ENCODE measurements at places on chromosomes 1 and 21.

DNA sequence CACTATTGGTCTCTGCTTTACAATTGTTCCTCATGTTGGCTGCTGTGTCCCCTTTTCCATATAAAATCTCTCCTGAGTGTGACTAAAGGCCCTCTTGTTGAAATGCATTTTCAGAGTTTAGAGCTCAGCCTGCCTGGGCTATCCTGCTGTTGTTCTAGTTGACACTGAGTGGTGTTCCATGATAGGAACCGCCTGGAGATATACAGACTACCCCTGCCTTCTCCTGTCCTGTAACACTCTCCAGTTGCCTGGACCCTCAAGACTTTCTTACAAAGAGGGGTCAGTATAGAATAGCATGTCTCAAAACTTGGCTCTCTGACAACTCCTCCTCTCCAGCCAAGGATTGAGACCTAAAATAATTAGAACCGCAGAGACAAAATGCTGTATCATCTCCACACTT, 152.0 kb upstream of the POU3F1 start:
- DNase-seq = no peak

- DNase-seq = no peak
Measured at GRCh38 chr1:44631333-44631646, 43.0 kb downstream of the TMEM53 start.

- DNase-seq = no peak
Measured at GRCh38 chr1:64470665-64471217, 812 bp downstream of the CACHD1 start.

DNA sequence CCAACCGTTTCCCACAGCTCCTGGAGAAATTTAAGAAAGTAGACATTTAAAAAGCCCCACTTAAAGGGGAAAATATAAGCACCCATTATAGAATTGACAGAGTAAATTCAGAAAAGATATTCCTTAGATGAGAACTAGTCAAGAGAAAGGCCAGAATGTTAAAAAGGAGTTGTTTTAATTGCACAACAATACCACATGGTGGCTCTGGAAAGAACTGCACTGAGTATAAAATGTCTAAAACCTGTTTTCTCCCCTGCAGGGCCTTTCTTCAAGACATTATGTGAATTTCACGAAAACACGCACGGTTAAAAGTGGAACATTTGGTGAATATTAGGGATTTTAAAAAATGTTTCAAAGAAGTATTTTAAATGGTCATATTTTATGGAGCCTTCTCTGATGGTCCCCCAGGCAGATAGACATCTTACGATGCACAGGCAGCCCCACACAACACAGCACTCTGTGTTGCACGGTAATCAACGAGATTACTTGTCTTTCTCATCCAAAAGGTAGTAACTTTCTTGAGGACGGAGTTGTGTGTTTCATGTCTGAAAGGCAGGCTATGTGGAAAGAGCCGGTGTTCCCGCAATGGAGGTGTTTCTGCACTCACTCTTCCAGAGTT, 101.9 kb downstream of the PRRX1 start:
- DNase-seq = no peak

DNA sequence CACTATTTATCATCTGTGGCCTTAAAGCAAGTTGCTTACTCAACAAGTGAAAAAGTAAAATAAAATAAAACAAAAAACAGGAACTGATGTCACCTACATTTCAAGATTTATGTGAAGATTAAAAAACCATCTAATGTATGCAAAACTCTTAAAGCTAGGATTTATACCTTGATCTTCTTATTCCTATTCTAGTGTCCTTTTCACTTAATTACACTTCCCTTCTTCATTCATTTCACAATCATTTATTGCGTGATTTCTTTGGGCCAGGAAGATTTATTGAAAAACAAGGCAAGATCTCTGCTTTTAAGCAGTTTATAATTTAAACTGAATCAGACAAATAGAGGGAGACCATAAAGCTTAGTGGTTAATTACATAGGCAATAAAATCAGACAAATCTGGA, 18.6 kb downstream of the PTGER3 start:
- DNase-seq = no peak

- no peak for DNase-seq
Measured at GRCh38 chr1:17134034-17134433, 14.8 kb upstream of the PADI2 start.

GRCh38 chr1:32470991-32471694, 6.3 kb downstream of the ZBTB8B start:
- DNase-seq = no peak
